ENCODE measurements at places on chromosomes 7 and 10.

- DNase-seq, result no peak
These were observed 19.6 kb upstream of the CTTNBP2 start for GRCh38 chr7:117892821-117893220.

DNA sequence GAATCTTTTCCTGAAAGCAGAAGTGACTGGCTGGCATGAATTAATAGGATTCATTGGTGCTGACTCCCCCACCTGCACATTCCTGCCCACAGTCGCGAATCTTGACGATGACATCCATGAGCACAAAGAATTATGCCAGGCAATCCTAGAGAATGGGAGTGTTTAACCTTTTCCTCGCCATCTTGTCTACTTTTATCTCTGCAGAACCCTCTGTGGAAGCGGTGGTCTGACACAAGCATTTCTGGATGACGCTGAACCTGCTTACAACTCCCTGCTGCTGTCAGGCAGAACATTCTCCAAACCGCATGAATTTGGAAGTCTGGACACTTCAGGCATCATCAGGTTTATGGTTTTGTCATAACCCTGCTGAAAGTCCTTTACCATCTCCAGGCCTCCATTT, 36.5 kb downstream of the KLF6 start:
- DNase-seq, result no peak

DNA sequence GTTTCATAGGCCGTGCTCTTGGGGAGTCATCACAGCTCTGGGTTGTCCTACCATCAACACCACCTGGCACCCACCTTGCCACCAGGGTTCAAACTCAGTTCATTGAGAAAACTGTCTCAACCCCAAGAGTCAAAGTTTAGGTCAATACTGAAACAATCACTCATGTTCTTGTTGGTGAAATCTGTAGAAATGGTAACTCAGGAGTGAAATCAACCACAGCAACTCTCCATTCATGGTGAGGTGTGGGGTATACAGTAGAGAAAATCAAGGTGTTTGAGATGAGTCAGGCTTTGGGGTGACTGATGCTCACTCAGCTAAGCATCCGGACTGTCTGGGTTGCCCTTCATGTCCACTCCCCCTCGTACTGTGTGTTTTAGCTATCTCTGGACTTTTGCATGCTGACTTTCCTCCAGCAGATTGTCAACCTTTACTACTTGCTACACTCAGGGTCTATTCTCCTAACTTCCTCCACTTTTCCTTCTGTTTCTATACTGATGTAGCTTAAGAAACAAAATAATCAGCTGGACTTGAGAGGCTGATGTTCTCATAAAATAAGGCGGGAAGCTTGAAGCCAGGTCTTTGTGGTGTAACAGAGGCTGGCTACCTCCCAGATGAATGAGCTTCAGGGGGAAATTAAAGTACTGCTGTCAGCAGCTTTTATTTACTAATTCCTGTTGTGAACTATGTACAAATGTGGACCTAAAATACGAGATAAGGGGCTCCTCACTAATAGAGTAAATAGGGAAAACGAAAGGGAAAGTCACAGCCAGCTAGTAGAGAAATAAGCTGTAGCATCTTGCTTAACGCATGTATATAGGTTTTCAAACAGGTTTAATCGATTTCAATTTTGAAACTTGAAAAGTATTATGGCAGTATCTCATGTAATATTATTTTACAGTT, 173.6 kb upstream of the AKR1E2 start:
- no peak for DNase-seq

DNA sequence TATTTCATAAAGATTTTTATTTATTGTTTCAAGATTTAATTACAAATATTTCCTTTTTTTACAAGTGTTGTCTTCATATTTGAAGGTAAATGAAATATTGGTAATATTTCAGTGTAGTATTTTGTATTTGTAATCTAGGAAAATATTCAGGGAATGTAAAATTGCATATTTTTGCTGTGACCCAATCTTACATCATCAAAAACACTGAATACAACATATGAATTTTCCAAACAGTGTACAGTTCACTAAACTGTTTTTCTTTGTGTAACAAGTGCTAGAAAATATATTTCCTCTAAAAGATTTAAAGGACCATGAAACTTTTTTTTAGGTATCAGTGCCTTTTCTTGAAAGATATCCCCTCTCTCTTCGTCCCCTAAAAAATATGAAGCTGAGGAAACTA, 251.9 kb upstream of the KCND2 start:
- no peak for DNase-seq

- peak; percentile 24 for DNase-seq
These were observed 261.3 kb downstream of the ELFN1 start for GRCh38 chr7:1931256-1931950.

DNA sequence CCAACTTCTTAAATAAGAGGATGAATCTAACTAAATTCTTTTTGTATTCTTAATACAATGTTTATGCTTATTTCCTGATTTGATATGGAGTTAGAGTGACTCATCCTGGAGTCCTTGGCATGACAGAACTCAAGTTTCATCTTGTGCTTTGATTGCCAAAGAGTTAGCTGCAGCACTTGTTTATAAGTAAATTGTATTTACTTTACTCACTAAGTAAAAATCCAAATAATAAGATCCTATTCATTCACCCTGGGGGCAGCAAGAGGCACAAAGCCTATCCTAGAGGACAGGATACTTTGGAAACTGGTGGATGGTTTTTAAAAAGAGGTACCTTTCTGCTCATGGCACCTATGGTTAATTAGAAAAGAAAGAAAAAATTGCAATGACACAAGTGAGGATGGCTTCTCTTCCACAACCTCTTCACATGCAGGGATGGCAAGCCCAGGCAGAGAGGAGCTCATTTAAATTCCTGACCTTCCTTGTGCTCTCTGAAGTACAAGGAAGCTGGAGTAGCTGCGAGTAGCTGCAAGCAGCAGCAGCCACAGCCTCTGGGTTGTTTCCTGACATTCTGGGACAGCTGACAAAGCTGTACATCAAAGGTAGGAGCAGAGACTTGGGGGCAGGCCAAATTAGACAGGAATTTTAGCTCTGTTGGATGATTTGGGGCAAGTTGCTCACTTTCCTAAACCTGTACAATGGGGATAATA, 28.5 kb upstream of the CROT start:
- DNase-seq, result no peak

DNA sequence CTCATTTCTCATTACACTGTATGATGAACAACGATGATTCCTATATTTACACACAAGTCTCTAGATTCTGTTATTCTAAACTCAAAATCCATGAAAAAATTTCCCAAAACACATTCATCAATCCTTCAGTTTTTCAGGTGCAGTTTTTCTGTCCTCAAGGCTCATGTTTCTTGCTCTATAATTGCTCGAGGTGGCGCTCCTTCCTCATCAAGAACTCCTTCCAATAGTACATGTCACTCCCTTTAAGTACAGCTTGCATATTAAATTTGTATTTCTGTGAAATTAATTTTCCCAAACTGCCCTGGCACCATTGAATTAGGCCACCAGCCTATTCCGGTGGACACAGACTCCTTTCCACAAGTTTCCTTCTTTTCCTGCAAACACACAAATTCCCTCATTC, 188.7 kb upstream of the MINDY3 start:
- no peak for DNase-seq

GRCh38 chr7:21304808-21305375, 123.0 kb upstream of the SP4 start:
- no peak for DNase-seq

- no peak for DNase-seq
These were observed 530.6 kb downstream of the ANKRD7 start for GRCh38 chr7:118755067-118755625.

All from NCI-H1092 (cell line).